ENCODE measurements at places on chromosomes 12 and 14.

DNA sequence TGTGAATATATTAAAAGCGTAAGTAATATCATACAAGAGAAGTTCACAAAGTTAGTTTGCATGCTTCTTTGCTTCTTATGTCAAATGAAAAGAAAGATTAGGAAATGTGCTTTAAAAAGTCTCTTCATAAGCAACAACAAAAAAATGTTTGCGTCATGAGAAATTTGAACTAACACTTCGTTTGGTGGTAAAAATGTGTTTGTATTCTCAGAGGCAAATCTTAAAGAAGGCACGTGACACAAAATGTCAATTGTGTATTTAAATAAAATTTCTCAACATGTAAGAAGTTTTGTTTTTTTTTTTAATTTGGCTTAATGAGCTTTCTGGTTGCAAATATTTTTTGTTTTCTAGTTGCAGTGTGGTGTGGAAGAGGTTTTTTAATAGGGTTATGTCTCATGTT, 93.8 kb downstream of the TMTC2 start:
- DNase-seq: no peak

- DNase-seq: no peak
Measured at GRCh38 chr14:96802963-96803362, 5.8 kb downstream of the VRK1 start.

- DNase-seq: no peak
Measured at GRCh38 chr14:64701660-64702059, 2.6 kb upstream of the PLEKHG3 start.

GRCh38 chr12:127025545-127025944, 1241.4 kb upstream of the TMEM132C start:
- peak; percentile 5 for DNase-seq

- no peak for DNase-seq
Measured at GRCh38 chr14:62557416-62557815, 487.8 kb downstream of the KCNH5 start.

DNA sequence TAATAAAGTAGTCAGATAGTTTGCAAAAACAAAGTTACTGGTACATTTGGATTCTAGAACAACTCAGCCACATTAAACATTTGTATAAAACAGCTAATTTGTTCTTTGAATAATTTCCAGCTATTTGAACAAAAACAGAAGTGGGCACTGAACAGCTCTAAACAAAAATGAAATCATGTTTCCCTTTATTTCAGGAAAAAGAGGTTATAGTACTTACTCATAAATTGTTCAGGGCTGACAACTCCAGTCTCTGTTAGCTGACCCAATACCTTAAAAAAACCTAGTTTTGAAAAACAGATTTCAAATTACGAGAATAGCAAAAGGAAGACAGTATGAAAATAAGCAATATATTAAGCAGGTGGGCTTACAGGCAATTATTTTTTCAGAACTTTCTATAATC, 8.2 kb downstream of the GNPNAT1 start:
- no peak for DNase-seq

DNA sequence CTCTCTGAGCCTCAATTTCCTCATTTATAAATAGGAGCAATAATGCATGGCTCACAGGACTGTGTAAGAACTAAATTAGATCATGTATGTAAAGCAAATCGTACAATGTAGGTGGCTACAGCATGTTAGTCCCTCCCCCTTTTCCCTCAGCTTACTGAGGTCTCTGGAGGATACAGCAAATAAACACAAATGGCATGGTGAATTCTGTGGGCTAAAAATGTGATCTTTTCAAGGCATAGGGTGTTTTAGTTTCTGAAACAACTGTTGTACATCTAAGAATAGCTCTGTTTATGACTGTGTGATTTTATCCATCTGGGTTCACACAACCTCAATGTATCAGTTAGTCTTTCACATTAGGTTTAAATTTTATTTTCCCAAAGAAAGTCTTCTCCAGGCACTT, 121.2 kb upstream of the PLEKHG7 start:
- no peak for DNase-seq

GRCh38 chr14:104294628-104294982, 156.2 kb downstream of the KIF26A start:
- DNase-seq: no peak

GRCh38 chr12:131123817-131124216, 170.1 kb downstream of the ADGRD1 start:
- DNase-seq: no peak

- DNase-seq: peak; percentile 14
Measured at GRCh38 chr12:105960319-105961083, 178.3 kb downstream of the NUAK1 start.

DNA sequence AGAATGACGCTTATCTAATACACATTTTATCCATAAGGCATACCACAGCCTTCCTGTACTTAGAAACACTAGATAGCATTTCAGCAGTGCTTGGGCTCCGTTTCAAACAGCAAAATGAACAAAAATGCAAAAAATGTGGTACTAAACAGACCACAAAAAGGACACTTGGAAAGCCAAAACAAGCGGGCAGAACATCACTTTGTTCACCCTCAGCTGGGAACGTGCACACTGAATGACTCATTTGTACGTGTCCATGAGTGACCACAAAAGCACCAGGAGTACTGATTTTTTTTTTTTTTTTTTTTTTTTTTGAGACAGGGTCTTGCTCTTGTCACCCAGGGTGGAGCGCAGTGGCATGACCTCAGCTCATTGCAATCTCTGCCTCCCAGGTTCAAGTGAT, 8.9 kb upstream of the FOXN3 start:
- peak; percentile 89 for DNase-seq

GRCh38 chr12:79288911-79289310, 401.9 kb downstream of the PAWR start:
- DNase-seq: no peak

DNA sequence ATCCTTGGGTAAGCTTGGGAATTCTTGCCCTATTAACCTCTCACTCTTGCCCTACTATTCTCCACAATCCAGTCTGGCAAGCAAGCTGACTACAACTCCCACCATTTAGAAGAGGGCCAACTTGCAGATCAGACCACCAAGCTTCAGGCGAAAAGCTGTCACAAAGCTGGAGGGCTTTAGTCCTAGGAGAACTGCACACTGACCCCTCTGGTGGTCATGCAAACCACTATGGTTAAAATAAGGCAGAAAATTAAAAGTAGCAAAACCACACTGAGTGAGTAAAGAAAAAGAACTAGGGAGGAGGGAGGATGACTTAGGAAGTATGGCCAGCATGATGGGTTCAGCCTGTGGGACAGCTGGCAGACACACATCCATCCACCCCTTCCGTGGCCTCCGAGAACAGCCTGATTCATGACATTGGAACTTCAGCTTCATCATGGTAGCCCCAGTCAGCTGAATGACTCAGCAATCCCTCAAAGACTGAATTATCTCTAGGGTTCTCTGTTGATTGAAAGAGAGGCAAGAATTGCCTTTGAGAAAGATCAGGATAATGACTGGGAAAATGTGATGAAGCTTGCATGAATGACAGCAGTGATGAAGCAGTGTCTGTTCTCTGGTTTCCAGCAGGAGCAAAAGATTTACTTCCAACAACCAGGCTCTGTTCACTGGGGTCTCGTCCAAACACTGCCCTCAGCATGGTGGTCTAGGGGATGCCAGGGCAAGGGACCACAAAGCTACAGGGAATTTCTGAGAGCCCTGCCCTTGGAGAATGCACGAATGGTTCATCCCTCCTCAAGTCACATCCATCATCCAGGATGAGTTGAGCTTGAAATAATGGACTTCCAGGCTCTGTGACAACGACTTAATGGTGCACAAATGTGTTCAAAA, 24.4 kb downstream of the PITPNM2 start:
- peak; percentile 95 for DNase-seq

DNA sequence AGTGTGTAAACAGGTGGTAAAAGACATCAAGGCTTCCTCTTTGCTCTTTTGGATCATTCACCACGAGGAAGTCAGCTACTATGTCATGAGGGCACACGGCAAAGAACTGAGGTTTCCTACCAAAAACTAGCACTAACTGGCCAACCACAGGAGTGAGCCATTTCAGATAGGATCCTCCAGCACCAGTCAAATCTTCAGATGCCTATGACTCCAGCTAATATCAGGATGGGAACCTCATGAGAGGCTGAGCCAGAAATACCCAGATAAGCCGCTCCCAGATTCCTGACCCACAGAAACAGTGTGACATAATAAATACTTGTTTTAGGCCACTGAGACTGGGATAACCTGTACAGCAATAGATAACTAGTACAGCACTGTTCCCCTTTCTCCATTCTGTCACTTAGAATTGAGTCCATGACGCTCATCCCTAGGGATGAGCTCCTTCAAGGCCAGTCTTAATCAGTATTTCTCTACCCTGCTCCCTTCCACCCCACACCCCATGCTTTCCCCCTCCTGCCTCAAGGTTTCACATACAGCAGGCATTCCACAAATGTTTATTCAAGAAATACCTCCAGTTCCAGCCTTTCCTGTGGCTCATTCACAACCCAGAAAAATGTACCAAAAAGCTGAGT, 68.4 kb downstream of the PPM1H start:
- peak; percentile 75 for DNase-seq

DNA sequence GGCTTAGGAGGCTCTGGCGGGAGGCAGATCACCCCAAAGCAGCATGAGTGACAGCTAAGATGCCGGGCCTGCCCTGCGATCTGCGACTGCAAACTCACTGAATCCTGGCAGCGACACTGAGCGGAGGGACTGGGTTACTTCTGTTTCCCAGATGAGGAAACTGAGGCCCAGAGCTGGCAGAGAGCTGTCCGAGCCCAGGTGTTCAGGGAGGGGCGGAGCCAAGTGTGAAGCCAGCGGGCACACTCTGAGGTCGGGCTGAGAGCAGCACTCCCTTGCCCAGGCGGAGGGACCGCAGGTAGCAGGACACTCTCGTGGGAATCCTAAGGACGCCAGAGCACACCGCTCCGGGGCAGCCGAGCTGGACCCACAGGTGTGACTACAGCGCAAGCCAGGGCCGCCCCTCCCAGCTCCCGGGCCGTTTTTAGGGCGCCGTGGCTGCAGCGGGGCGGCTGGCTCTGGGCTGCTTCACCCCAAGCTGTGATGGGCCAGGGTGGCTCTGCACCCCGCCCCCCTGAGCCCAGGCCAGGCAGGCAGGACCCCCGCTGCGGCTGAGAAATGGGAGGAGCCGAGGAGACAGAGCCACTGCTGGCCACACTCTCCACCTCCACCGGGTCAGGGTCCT, 27.4 kb downstream of the MMP17 start:
- DNase-seq: no peak

- no peak for DNase-seq
Measured at GRCh38 chr14:70133461-70133860, 55.3 kb downstream of the SLC8A3 start.

Data from adipocyte (in vitro differentiated cells).